ENCODE measurements at places on chromosomes 7 and 10.

DNA sequence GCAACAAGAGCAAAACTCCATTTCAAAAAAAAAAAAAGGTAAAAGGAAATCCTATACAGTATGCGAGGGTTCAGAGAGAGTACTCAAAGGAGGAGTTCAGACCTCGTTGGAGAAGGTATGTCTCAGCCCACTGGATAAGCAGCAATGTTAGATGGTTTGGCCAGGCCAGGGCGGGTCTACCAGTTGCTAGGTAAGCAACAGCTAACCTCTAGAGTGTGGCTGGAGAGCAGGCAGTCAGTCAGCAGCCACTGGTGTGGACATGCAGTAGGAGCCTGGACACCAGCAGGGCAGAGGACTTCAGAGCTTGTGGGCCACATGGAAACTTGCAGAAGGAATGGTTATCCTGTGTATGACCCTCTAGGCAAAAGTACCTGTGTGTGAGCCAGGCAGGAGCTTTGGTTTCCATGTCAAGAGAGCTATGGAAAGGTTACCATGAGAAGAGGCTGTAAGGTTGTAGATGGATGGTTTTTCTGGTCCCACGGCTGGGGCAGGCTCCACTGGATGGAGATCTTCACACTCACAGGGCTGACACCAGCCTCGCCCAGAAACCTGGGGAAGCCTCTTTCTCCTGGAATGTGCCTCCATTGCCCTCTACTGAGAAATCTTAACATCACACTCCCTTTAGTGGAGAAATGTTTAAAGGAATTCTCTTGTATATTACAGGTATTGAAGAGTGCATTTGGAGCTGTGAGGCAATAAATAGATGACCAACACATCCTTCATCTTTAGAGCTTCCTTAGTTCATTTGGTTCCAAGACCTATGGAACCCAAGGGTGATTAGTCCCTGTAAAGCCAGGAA, 63.6 kb downstream of the CCDC186 start:
- peak; percentile 36 for DNase-seq

- peak; percentile 32 for DNase-seq
These were observed 3.1 kb upstream of the ELFN1 start for GRCh38 chr7:1666823-1667565.

DNA sequence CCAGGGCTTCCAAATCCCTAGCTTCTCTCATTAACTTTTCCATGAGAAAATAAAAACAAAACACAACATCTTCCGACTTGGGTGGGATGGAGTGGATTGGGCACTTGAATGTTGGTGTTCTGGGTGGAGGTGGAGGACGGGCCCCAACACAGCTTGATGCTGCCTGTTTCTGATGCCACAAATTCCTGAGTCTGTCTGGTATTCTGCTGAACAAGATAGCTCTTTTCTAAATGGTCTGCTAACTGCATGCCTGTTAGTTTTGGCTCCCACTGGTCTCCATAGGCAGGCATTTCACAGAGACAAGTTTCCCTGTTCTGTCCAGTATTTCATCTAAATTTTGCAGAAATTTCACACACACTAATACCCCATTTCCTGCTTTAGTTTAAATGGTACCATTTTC, 160.9 kb upstream of the FZD8 start:
- no peak for DNase-seq

- no peak for DNase-seq
These were observed 114.7 kb upstream of the PLXDC2 start for GRCh38 chr10:19701427-19702052.

DNA sequence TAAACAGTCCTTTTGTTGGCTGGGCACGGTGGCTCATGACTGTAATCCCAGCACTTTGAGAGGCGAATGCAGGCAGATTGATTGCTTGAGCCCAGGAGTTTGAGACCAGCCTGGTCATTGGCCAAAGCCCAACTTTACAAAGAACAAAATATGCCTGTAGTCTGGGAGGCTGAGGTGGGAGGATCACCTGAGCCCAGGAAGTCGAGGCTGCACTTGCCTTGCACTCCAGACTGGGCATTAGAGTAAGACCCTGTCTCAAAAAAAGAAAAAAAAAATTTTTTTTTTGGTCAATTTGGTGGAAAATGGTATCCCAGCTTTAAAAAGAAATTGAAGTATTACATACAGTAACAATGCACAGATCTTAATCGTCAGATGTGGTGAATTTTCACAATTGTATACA, 4.8 kb downstream of the GLRX3 start:
- DNase-seq: no peak

DNA sequence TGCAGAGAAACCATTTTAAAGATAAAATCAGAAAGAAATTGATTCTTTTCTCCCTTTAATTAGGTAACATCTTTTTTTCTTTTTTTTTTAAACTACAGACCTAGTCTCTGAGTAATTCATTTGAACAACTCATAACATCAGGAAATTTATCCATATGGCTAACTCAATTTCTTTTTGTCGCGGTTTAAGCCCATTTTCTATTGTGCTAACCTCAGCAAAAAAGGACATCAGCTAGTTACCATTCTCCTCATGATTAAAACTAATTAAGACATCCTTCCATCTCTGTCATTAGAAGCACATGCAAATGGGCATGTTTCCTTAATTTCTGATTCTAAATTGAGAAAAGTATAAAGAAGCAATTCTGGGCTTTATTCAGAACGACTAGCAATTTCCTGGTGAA, 57.8 kb downstream of the ANK3 start:
- DNase-seq: no peak

DNA sequence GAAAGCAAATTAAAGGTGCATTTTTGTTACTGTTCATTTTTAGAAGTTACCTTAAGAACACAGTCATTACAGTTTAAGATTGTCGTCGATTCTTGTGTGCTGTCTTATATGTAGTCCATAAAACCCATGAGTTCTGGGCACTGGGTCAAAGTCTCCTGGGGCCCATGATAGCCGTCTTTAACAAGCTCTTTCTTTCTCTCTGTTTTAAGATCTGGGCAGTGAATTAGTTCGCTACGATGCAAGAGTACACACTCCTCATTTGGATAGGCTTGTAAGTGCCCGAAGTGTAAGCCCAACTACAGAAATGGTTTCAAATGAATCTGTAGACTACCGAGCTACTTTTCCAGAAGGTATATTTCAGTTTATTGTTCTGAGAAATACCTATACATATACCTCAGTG, 90.7 kb upstream of the CAPZA2 start:
- DNase-seq: no peak

- DNase-seq: no peak
These were observed at the start of gene AEBP1 for GRCh38 chr7:44103923-44104859. AEBP1 (plus strand) TSS chr7:44104345; CDS start chr7:44104666, 321 bp downstream.

DNA sequence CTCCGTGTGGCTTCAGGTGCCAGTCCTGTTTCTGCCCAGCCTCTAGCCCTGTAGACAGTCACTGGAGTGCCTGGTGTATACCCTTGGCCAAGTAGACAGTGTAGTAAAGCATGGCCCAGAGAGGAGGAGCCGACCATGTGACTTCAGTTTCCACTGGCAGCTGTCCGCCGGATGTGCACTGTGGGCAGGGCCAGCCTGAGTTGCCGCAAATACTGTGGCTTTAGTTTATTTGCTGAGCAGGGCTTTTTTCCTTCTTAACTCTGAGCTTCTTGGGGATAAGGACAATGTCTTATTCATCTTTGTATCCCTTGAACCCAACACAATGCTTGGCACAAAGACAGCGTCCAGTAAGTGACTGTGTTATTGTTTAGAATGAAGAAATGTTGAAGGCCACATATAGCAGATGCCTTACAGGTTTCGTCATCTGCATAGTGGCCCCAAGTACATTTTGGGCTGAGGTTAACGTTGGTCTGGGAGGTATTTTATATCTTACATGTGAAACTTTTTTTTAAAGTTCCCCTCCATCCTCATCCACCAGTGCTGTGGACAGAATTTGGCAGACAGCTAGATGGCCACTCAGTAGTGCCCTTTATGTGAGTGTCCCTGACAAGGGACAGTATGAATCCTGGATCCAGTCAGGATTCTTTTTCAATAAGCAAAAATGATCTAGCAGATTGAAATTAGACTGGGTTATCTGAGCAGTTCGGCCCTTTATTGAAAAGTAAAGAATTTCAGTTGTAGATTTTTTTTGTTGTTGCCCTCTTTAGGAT, 40.6 kb downstream of the CYP17A1 start:
- no peak for DNase-seq

- peak; percentile 77 for DNase-seq
These were observed 25.8 kb upstream of the TMEM120A start for GRCh38 chr7:76020031-76020714.

GRCh38 chr10:124146483-124146882, 53.1 kb upstream of the CHST15 start:
- no peak for DNase-seq

DNA sequence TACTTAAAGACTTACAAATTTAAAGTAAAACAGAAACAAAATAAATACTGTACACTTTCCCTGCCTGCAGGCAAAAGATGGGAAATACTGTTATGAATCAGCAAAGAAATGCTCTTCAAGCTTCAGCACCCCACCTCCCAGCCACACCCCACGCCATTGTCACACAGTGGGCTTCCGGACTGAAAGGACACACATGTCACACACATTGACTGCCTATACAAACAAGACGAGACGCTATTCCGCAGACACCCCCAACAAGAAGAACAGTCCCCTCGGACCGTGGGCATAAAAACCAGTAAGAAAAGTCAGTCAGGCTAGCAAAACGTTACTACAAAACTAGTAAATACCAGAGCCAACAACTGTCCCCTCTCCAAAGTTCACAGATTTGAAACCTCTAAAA, 22.2 kb upstream of the PARP12 start:
- DNase-seq: no peak

- no peak for DNase-seq
These were observed 6.7 kb downstream of the RASSF4 start for GRCh38 chr10:44966129-44966815.

DNA sequence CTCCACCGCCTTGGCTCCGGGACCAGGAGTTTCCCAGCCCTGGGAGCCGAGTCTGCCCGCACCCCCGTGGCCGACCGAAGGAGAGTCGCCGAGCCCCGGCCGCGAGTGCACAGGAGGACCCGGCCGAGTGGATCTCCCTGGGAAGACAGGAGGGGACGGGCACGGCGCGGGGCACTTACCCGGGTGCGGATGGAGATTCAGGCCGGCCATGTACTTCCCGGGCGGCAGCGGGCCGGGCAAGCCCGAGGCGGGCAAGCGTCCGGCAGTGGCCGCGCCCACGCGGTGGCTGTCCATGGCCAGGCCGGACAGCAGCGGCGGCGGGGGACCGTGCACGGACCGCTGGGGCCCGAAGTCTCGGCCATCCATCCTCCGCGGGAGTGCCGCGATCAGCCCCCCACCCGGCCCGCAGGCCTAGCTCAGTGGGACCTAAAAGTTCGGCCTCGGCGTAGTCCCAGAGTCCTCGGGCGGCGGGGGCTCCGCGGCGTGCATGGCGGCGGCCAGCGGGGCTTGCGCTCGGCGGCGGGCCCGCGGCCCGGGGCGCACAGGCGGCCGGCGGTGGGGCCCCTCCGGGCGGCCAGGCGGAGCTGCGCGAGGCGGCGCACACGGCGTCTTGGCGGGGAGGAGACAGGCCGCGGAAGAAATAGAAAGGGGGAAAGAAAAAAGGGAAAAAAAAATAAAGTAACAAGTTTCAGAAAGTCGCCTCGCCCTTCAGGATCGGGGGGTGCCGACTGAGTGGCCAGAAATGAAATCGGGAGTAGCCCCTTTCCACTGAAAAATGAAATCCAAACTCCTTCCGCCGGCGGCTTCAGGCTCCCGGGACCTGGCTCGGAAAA, 2.5 kb downstream of the TNRC18 start:
- DNase-seq: no peak

DNA sequence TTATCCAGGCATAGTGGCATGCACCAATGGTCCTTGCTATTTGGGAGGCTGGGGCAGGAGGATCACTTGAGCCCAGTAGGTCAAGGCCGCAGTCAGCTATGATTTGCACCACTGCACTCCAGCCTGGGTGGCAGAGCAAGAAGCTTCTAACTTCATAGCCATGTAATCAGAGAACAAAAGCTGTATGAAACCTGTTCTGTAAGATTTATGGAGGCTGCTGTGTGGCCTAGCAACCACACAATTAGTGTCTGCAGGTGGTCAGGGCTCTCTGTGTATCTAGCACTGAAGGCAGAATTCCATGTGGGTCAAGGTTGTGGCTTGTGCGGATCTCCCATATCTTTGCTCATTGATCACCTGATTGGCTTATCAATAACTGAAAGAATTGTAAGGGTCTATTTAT, 221.5 kb upstream of the FOXK1 start:
- DNase-seq: no peak

- no peak for DNase-seq
These were observed 11.6 kb downstream of the RPS24 start for GRCh38 chr10:78045237-78045636.

- DNase-seq: no peak
These were observed 286.1 kb upstream of the C7orf33 start for GRCh38 chr7:148304456-148304855.

DNA sequence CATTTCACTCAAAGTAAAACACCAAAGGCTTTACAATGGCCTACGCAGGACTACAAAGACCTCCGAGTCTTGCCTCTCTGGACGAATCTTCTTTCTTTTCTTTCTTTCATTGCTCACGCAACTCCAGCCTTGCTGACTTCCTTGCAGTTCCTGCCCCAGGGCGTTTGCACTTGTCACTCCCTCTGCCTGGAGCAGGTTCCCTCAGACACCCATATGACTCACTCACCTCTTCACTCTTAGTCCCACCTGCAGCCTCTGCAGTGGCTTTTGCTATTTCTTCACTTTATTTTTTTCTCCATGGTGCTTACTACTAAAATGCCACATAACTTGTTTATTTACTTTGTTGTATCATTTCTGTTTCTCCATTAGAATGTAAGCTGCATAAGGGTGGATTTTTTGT, 33.1 kb downstream of the GHRHR start:
- DNase-seq: no peak

- DNase-seq: peak; percentile 42
These were observed 210.1 kb downstream of the TNS3 start for GRCh38 chr7:47371733-47372368.
